ENCODE measurements at places on chromosomes 3 and 15. TPM values are rescaled to one million over a fixed set of nuclear protein-coding genes. Genes with fewer than 3 reads are reported as not detected.

Gene SYNPR
- not detected for total RNA-seq

Gene RNU5B-1
- not detected for total RNA-seq

Gene QRICH1
- total RNA-seq, result 121 TPM

Gene COLQ
- total RNA-seq, result 0.48 TPM

Gene CAV3
- not detected for total RNA-seq

Gene PLSCR4
- total RNA-seq, result 7.3 TPM

Gene LEKR1
- 1.8 TPM for total RNA-seq

Gene SLC12A1
- total RNA-seq, result 0.10 TPM

Gene PAQR5
- total RNA-seq, result 3.3 TPM

Gene CACNA2D2
- not detected for total RNA-seq

Gene GOLGA6L9
- total RNA-seq, result 1.9 TPM

Gene MUSTN1
- 1.3 TPM for total RNA-seq

Gene CFAP20DC
- total RNA-seq, result 12.0 TPM

Gene ACAN
- total RNA-seq, result 0.78 TPM

Gene CLDN16
- not detected for total RNA-seq

Gene AP3B2
- total RNA-seq, result 1.7 TPM

Gene C3orf62
- 0.84 TPM for total RNA-seq

Gene IGSF11
- total RNA-seq, result 0.39 TPM

Gene TNFSF10
- 11.7 TPM for total RNA-seq

Gene A4GNT
- total RNA-seq, result not detected

Gene NLGN1
- total RNA-seq, result 0.39 TPM

Gene GABRG3
- total RNA-seq, result not detected

Gene TTLL3
- total RNA-seq, result 7.4 TPM

Gene ITIH4
- total RNA-seq, result 0.68 TPM

Gene KLHL40
- total RNA-seq, result not detected
